ENCODE measurements at places on chromosomes 5 and 9. TPM values are rescaled to one million over a fixed set of nuclear protein-coding genes. Genes with fewer than 3 reads are reported as not detected.

TTC33 gene
- total RNA-seq, result 10.2 TPM

PCDHA1 gene
- not detected for total RNA-seq

TIFAB gene
- total RNA-seq, result not detected

TRMT10B gene
- total RNA-seq, result 2.5 TPM

OSMR gene
- 28.6 TPM for total RNA-seq

PTGDS gene
- 2,426 TPM for total RNA-seq

ADAMTS12 gene
- 1.7 TPM for total RNA-seq

B4GALT1 gene
- 76.1 TPM for total RNA-seq

NRARP gene
- total RNA-seq, result 5.6 TPM

EFNA5 gene
- total RNA-seq, result 17.0 TPM

SNAPC4 gene
- total RNA-seq, result 2.5 TPM

NKD2 gene
- total RNA-seq, result 2.8 TPM

CARTPT gene
- not detected for total RNA-seq

CCDC112 gene
- total RNA-seq, result 7.7 TPM

SPINK6 gene
- total RNA-seq, result not detected

LARP1 gene
- 98.1 TPM for total RNA-seq

GADD45G gene
- total RNA-seq, result 294 TPM

AHRR gene
- total RNA-seq, result 0.30 TPM

SLC36A3 gene
- total RNA-seq, result not detected

NPR3 gene
- 22.0 TPM for total RNA-seq

CTXN3 gene
- not detected for total RNA-seq

BNIP1 gene
- total RNA-seq, result 7.2 TPM

LCN15 gene
- 1.4 TPM for total RNA-seq

CCL21 gene
- 2.9 TPM for total RNA-seq

PCDHB8 gene
- 0.90 TPM for total RNA-seq

LCN9 gene
- total RNA-seq, result not detected

ZNF462 gene
- 30.5 TPM for total RNA-seq

MYOT gene
- 55.4 TPM for total RNA-seq

CDC20B gene
- total RNA-seq, result not detected

SLC45A2 gene
- total RNA-seq, result not detected

PKD2L2 gene
- not detected for total RNA-seq

NUDT12 gene
- 6.2 TPM for total RNA-seq

PRELID1 gene
- 26.7 TPM for total RNA-seq

IL4 gene
- total RNA-seq, result not detected

EQTN gene
- not detected for total RNA-seq

BTNL3 gene
- not detected for total RNA-seq

ARRDC1 gene
- 37.8 TPM for total RNA-seq

CDH9 gene
- not detected for total RNA-seq

NRG2 gene
- 1.8 TPM for total RNA-seq

TLE4 gene
- 18.9 TPM for total RNA-seq

SMIM33 gene
- not detected for total RNA-seq

SAXO1 gene
- total RNA-seq, result not detected

TRIO gene
- 51.6 TPM for total RNA-seq

TRIP13 gene
- 0.93 TPM for total RNA-seq

All from right atrium auricular region (tissue), 2 donors.